ENCODE measurements at places on chromosomes 5 and 9. TPM values are rescaled to one million over a fixed set of nuclear protein-coding genes. Genes with fewer than 3 reads are reported as not detected.
A peak's percentile ranks its signal among the peaks of the same experiment; 100 is the strongest.

Gene MCTP1
- total RNA-seq: 24.3 TPM

Gene SPINK1
- total RNA-seq: 1.6 TPM

Gene PCDHGB2
- 7.8 TPM for total RNA-seq

Gene MAP1B
- total RNA-seq: 258 TPM

Gene CDH10
- not detected for total RNA-seq

Gene PCDHGA2
- 8.6 TPM for total RNA-seq

Gene SECISBP2
- total RNA-seq: 76.0 TPM

Gene NMRK1
- total RNA-seq: 21.8 TPM

Gene RANBP17
- total RNA-seq: 6.9 TPM

Gene DOLPP1
- 8.6 TPM for total RNA-seq

Gene TNFSF15
- total RNA-seq: 0.16 TPM

DNA sequence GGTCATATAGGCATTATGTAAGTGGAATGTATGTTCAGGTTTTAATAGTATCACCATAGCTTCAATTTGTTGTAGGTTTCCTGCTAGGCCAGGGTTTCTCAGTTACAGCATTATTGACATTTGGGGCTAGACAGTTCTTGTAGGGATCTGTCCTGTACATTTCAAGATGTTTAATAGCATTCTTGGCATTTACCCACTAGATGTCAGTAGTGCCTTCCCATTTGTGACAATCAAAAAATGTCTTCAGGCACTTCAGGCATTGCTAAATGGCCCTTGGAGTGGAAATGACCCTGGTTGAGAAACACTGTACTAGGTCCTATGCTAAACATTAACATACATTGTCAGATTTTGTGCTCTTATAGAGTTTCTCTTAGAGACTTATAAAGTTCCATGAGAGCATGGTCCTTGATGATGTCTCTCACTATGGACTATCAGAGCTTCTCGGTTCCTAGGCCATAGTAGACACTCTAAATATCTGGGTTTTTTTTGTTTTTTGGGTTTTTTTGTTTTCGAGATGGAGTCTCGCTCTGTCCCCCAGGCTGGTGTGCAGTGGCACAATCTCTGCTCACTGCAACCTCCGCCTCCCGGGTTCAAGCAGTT, 1.4 kb downstream of the KIF20A start:
- no peaks in the 10 kb centered on the region for H3K27me3 ChIP-seq
- DNase-seq: no peak
- H3K27ac ChIP-seq: no peak overlapping the region
- H3K36me3 ChIP-seq: no peaks in the 10 kb centered on the region
- no peak overlapping the region for H3K4me3 ChIP-seq

DNA sequence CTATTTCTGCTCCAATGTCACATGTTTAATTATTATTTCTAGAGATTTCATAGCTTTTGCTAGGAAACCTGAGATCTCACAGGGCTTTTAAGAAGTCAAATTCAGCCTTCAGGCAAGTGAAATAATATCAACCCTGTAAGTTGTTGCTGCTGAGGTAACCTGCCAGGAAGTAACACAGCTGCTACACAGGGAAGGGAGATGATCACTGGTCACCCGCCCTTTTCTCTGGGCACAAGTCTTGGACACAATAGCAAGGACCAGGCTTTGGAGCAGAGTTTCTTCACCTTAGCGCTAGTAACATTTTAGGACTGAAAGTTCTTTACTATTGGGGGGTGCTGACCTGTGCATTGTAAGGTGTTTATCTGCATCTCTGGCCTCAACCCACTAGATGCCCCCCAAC, 50.1 kb downstream of the PTTG1 start:
- DNase-seq: no peak
- H3K27me3 ChIP-seq: no peaks in the 10 kb centered on the region
- no peaks in the 10 kb centered on the region for H3K36me3 ChIP-seq

- no peaks in the 10 kb centered on the region for H3K4me1 ChIP-seq
- H3K27me3 ChIP-seq: no peaks in the 10 kb centered on the region
- H3K36me3 ChIP-seq: no peaks in the 10 kb centered on the region
- DNase-seq: no peak
These were observed 362.0 kb downstream of the PRELID2 start for GRCh38 chr5:145473042-145473642.

- no peak overlapping the region for H3K27ac ChIP-seq
- no peaks in the 10 kb centered on the region for H3K27me3 ChIP-seq
- no peaks in the 10 kb centered on the region for H3K4me1 ChIP-seq
- no peak for DNase-seq
- H3K36me3 ChIP-seq: no peaks in the 10 kb centered on the region
These were observed 120.0 kb upstream of the HAND1 start for GRCh38 chr5:154598021-154598420.

- no peaks in the 10 kb centered on the region for H3K27me3 ChIP-seq
- H3K36me3 ChIP-seq: no peaks in the 10 kb centered on the region
- H3K27ac ChIP-seq: no peak overlapping the region
- no peaks in the 10 kb centered on the region for H3K4me1 ChIP-seq
These were observed 343.9 kb downstream of the NFIB start for GRCh38 chr9:13970018-13970417.

GRCh38 chr9:84404095-84404686, 63.6 kb upstream of the SLC28A3 start:
- H3K4me1 ChIP-seq: no peaks in the 10 kb centered on the region
- H3K36me3 ChIP-seq: no peaks in the 10 kb centered on the region
- DNase-seq: no peak
- H3K27ac ChIP-seq: no peak overlapping the region
- no peaks in the 10 kb centered on the region for H3K27me3 ChIP-seq

- no peaks in the 10 kb centered on the region for H3K27me3 ChIP-seq
- no peak for DNase-seq
- H3K36me3 ChIP-seq: no peaks in the 10 kb centered on the region
- H3K27ac ChIP-seq: no peak overlapping the region
- no peak overlapping the region for H3K4me3 ChIP-seq
These were observed 4.8 kb upstream of the G3BP1 start for GRCh38 chr5:151766975-151767374.

DNA sequence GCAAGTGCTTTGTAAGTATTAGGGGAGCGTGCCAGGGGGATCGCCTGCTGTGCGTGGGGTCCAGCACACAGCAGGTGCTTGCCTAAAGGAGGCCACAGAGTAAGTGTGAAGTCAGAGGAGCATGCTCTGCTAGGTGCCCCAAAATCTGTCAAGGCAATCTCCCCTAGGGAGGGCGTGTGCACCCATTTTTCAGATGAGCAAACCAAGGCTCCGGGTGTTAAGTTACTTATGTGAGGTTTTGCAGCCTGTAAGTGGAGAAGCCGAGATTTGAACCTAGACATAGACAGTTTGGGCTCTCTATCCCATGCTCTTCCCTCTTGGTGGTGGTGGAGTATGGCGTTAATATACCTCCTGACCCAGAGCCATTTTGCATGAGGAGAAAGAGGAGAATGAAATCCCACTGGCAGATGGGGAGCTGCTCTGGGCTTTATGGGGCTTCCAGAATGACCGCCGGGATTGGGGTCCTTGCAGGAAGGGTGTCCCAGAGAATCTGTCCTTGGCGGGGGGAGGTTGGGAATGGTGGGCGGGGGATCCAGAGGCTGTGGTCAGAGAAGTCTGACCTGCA, 14.1 kb downstream of the NDST1 start:
- H3K4me1 ChIP-seq: peaks cover 21% of the 10 kb centered on the region
- no peaks in the 10 kb centered on the region for H3K36me3 ChIP-seq
- H3K27me3 ChIP-seq: no peaks in the 10 kb centered on the region
- no peak overlapping the region for H3K4me3 ChIP-seq
- no peak for DNase-seq

- no peak overlapping the region for H3K4me3 ChIP-seq
- H3K4me1 ChIP-seq: no peaks in the 10 kb centered on the region
These were observed 172.3 kb downstream of the GNA14 start for GRCh38 chr9:77475641-77476473.

DNA sequence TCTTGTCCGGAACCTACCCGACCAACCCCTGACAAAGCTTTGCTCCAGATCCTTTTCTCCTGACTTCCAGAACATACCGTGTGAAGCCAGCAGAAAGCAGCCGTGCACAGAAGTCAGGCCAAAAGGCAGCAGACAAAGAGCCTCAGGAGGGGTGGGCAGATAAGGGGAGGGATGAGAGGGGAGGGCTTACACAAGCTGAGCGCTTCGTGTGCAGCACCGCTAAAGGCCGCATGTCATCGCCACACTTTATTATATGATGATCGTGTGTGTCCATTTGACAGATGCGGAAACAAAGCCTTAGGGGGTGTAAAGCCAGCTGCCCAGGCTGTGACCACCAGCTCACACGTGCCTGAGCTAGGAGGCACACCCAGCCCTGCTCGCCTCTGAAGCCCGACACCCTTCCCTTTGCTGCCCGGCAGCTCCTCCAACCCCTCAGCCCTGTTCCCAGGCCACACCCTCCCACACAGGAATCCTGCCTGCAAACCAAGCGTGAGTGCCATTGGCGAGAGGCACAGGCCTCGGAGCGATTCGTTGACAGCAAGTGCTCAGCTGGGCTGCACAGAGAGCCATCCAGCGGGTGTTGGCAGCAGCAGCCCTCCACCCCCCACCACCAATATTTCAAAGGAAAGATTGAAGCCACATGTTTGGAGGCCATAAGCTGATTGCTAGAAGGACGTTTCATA, 170.5 kb upstream of the SMIM23 start:
- no peaks in the 10 kb centered on the region for H3K27me3 ChIP-seq
- H3K27ac ChIP-seq: no peak overlapping the region
- no peak for DNase-seq
- H3K36me3 ChIP-seq: no peaks in the 10 kb centered on the region
- no peaks in the 10 kb centered on the region for H3K4me1 ChIP-seq

- DNase-seq: no peak
- H3K4me3 ChIP-seq: peak overlapping the region; percentile 99
- no peaks in the 10 kb centered on the region for H3K27me3 ChIP-seq
- H3K4me1 ChIP-seq: no peaks in the 10 kb centered on the region
- peak overlapping the region; percentile 83 for H3K27ac ChIP-seq
These were observed 1.1 kb downstream of the HEXB start for GRCh38 chr5:74685979-74686631.

GRCh38 chr9:108166519-108166918, 677.0 kb upstream of the KLF4 start:
- H3K27me3 ChIP-seq: no peaks in the 10 kb centered on the region
- no peaks in the 10 kb centered on the region for H3K36me3 ChIP-seq
- no peak overlapping the region for H3K4me3 ChIP-seq
- DNase-seq: no peak
- no peak overlapping the region for H3K27ac ChIP-seq

DNA sequence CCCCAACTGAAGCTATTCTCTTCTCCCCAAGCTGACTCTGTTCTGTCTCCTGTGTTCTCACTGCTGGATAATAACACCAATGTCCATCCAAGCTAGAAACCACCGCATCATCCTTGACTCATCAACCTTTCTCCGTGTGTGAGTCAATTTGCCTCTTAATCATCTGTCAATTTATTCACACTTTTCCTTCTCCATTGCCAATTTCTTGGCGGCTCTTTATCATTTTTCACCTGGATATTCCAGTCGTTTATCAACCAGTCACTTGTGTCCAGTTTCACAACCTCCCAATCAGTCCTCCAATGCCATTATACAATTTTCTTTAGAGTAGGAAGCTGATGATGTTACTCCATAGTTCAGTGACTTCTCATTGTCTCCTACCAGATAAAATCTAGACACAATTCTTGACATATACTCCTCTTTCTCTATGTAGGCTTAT, 45.4 kb upstream of the LIFR start:
- H3K36me3 ChIP-seq: no peaks in the 10 kb centered on the region
- H3K4me1 ChIP-seq: no peaks in the 10 kb centered on the region
- no peak overlapping the region for H3K4me3 ChIP-seq
- H3K27ac ChIP-seq: no peak overlapping the region

GRCh38 chr5:181233801-181234454, 9.8 kb downstream of the RACK1 start:
- DNase-seq: no peak
- H3K36me3 ChIP-seq: no peaks in the 10 kb centered on the region
- H3K4me3 ChIP-seq: no peak overlapping the region
- no peaks in the 10 kb centered on the region for H3K4me1 ChIP-seq
- peak overlapping the region; percentile 7 for H3K27ac ChIP-seq

GRCh38 chr5:74241751-74242140, 398.8 kb downstream of the ENC1 start:
- H3K4me1 ChIP-seq: peaks cover 4% of the 10 kb centered on the region
- no peak for DNase-seq
- peak overlapping the region; percentile 45 for H3K27ac ChIP-seq

GRCh38 chr9:88605512-88606362, 70.8 kb downstream of the NXNL2 start:
- H3K27ac ChIP-seq: no peak overlapping the region
- H3K4me3 ChIP-seq: no peak overlapping the region
- no peaks in the 10 kb centered on the region for H3K36me3 ChIP-seq
- H3K27me3 ChIP-seq: no peaks in the 10 kb centered on the region
- no peaks in the 10 kb centered on the region for H3K4me1 ChIP-seq
- no peak for DNase-seq

DNA sequence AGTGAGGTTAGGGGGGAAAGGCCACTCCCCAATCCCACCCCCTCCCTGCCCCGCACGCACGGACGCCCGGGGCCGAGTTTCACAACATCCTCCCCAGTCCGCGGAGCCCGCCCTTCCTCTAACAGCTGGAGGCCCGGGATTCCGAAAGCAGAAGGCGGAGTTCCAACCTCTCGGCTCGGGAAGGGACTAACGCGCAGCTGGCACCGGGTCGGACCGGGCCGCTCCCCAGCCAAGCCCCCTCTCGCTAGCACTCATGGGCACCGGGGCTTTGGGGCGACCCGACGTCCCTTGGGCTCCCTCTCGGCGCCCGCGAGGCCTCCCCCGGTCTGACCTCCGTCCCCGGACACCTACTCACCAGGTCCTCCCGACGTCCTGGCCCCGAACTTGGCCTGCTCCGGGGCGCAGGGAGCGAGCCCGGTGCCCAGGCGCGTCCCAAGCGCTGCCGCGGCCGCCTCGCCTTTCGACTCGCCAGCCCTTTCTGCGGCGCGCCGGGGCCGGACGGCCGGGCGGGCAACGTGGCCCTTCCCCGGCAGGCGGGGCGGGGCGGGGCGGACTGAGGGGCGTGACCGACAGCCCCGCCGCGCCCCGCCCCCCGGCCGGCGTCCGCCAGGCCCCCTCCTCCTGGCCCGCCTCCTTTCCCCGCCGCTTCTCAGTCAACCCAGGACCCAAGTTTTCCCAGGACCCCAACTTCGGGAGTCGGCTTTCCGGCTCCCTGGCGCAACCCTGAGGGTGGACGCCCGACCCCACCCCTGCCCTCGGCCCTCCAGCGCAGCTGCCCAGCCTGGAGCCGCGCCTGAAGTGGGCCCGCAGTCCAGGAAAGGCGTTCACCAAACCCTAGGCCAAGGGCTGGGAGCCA, at the start of gene MGAT1:
Gene MGAT1 (minus strand): TSS at position 482 of the 856 bp plus-strand sequence. CDS start 9,835 bp downstream, outside the sequence.
- H3K27me3 ChIP-seq: no peaks in the 10 kb centered on the region
- DNase-seq: peak; percentile 84
- H3K4me3 ChIP-seq: peak within 1 kb of the TSS; percentile 64

GRCh38 chr9:38370176-38370575, 22.3 kb upstream of the ALDH1B1 start:
- DNase-seq: no peak
- no peak overlapping the region for H3K27ac ChIP-seq
- no peaks in the 10 kb centered on the region for H3K4me1 ChIP-seq

GRCh38 chr5:120806202-120806601, 342.1 kb downstream of the PRR16 start:
- DNase-seq: no peak
- H3K27me3 ChIP-seq: no peaks in the 10 kb centered on the region
- H3K4me3 ChIP-seq: no peak overlapping the region
- no peaks in the 10 kb centered on the region for H3K36me3 ChIP-seq

Measured in breast epithelium (tissue), 4 donors.